ENCODE measurements at places on chromosomes 4 and X.

- no peak for DNase-seq
Measured at GRCh38 chrX:39630344-39630743, 467.4 kb downstream of the BCOR start.

DNA sequence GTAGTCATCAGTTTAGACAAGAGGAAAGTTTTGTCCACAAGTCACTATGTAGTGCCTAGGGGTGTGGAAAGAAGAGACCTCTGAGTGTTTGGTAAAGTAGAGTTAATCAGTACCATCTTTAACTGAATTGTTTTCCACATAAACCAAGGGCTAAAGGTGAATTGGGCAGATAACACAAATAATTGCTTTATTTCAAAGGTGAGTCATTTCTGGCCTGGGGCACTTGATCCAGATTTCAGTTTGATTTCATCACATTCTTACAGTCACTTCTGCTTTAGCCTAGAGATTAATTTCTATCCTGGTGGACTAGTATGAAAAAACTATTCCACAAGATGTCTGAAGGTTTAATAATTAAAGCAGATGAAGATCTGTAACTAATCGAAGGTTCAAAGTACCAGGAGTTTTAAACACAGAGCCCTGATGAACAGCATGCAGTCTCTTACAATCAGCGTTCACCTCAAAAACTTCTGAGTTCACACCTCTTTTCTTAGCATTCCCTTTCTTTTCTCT is 74.5 kb upstream of the BOD1L1 start:
- DNase-seq: no peak

DNA sequence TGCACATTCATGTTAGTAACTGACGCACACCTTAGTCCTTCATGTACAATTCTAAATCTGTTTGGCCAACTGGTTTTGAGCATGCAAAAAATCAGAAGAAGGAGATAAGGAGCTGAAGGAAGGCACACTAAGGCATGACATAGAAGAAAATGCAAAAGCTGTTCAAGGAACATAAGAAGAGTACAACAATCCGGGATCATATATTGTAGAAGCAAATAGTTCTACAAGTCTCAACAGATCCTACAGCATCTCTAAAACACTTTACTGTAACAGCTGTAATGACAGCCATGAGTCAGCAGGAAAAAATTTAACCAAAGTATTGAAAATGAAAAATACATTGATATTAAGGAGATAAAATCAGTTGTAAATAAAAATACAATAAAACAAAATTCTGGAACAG is 57.7 kb downstream of the KLHL13 start:
- no peak for DNase-seq

DNA sequence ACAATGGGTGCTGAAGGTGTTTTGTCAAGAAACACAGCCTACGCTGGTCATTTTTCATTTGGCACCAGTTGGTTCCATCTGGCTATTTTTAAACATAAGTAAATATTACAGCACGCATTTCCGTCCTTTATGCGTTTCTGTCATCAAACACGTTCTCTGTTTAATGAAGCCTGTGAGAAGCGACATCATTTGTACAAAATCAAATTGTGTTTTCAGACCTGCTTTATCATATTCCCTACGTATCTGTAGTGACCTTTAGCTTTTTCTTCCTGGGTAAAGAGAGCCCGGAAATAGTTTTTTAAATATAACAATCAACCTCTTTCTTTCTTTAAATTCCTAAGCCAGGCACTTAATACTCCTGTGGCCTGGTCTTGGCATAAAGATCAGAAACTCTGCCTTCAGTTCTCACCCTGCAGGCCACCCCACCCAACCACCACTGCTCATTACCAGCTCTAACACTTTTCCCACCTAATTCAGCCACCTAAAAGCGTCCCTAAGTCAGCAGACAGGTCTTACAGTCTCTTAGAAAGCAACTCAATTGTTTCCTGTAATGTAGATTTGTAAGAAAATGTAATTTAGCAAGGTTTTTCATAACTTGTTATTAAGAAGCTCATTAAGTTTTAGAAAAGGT is 30.4 kb downstream of the ACSL1 start:
- no peak for DNase-seq

- DNase-seq: no peak
Measured at GRCh38 chrX:102934624-102935023, 2.4 kb upstream of the RAB40AL start.

GRCh38 chrX:77431227-77431626 is 16.0 kb upstream of the FGF16 start:
- DNase-seq: peak; percentile 25

GRCh38 chr4:61217222-61217621 is 17.1 kb downstream of the ADGRL3 start:
- DNase-seq: no peak

GRCh38 chr4:168994958-168995357 is 15.1 kb downstream of the CBR4 start:
- no peak for DNase-seq

DNA sequence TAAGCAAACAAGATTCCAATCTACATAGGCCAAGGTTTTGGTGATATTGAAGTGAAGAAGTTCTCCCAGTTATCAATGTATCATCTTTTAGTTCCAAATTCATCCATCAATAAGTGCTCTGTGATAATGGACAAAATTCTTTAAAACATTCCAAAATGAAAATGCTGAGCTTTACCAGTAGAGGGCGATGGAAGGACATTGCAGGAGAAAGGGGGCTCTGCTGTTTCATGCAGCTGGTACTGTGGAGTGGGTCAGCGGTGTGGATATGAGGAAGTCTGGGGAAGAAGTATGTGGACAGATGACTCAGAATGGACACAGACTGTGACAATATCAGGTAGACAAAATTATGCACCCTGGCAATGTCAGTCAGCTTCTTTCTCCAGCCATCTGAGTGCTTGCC is 46.6 kb upstream of the HS6ST2 start:
- DNase-seq: peak; percentile 10

- DNase-seq: no peak
Measured at GRCh38 chr4:150978738-150979575, 36.1 kb downstream of the LRBA start.

- no peak for DNase-seq
Measured at GRCh38 chrX:19746919-19747651, 140.3 kb downstream of the SH3KBP1 start.

GRCh38 chr4:139596034-139596683 is 40.1 kb upstream of the SETD7 start:
- no peak for DNase-seq

- DNase-seq: no peak
Measured at GRCh38 chr4:44845309-44845708, 119.0 kb upstream of the GNPDA2 start.

- DNase-seq: no peak
Measured at GRCh38 chr4:135515295-135515694, 1313.7 kb upstream of the PABPC4L start.

DNA sequence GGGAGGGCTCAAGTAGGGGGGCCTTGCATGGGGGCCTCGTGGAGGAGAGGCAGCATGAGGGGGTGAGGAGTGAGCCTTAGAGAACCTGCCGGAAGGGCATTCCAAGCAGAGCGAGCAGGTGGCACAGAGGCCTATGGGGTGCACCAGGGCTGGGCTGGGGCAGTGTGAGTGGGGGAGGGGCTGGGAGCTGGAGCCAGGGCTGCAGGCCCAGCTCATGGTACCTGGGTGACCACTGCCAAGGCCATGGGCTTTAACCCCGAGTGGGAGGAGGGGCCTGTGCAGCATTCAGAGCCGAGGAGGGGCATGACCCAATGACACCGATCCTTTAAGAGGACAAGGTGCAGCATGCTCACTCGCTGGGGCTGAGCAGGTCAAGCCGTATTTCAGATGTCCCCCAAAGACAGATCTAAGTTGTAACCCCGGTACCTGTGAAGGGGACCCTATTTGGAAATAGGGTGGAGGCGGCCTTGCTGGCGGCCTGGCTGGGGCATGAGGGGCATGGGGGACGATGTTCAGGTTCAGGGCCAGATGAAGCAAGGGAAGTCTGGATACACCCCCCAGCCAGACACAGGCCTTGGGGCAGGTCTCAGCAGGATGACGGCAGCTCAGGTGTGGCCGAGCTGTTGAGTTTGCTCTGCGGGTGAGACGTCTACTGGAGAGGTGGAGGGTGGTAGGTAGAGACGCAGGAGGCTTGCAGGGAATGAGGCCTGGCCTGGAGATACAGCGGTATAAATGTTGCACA is 137.0 kb downstream of the CPZ start:
- DNase-seq: no peak

- DNase-seq: no peak
Measured at GRCh38 chr4:75985116-75985515, 5.6 kb downstream of the SDAD1 start.

- no peak for DNase-seq
Measured at GRCh38 chr4:836750-837301, 10.9 kb upstream of the CPLX1 start.

DNA sequence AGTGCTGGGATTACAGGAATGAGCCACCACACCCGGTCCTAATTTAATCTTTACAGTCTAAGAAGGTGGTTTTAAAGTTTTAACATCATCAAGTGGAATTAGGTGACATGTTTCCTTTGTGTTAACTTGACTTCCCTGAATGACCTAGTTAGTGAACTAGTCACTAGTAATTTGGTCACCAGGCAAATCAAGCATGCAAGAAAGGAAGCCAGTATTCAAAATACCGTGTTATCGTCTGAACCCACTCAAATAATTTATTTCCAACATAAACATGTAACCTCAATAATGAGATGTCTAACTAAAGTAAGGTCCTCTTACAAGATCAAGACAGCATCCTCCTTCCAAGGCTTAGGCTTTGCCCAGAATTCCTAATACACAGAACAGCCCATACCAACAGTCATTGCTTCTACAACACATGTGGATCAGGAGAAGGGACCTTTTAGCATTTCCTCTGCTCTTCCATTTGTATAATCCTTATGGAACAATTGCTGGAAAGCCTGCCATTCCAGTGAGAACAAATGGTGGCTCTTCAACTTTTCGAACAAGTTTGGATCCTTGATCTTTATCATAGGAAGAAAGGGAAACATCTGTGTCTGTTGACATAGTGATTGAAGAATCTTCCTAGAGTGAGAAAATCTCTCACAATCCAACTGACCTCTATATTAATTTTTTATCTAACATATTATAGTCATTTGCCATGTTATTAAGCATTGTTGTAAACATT is 97.2 kb downstream of the ANXA3 start:
- DNase-seq: no peak

GRCh38 chrX:11967986-11968869 is 170.0 kb upstream of the FRMPD4 start:
- DNase-seq: no peak

DNA sequence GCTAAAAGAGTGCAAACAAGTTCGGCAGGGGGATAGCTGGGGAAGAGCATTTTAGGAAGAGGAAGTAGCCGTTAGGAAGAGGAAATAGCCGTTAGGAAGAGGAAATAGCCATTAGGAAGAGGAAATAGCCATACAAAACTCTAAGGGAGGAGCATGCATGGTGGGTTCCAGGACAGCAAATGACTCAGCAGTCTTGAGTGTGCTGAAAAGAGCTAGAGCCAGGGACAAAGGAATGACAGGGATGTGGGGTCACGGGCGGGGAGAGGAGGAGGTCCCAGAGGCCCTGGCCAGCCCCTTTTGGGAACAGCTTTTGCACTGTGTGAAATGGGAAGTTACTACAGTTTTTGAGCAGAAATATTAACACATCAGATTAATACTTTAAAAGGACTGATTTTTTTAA is 882.6 kb downstream of the TRIML1 start:
- no peak for DNase-seq

DNA sequence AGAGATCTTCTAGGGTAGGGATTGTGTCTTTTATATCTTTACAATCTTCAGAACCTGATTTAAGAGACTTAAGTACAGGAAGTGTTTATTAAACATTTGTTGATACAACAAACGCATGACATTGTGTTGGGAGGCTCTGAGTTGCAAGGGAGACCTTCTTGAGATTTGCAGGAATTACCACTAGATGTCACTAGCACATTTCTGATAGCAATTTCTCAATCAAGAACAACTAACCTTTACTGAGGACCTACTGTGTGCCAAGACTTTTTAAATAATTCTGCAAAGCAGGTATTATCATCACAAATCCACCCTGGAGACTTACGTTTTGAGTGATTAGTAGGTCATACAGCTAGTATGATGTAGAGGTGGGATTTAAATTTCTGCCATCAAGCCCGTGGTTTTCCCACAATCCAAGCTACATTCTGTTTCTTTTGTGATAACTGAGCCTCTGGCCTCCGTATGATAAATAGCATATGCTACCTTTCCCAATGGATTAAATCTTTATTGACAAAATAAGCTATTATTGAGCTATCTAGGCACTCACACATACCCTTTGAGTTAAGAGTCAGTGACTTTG is 986.0 kb downstream of the CCSER1 start:
- peak; percentile 6 for DNase-seq

- DNase-seq: no peak
Measured at GRCh38 chrX:130994671-130995070, 63.5 kb upstream of the ARHGAP36 start.

- peak; percentile 40 for DNase-seq
Measured at GRCh38 chrX:109475174-109475891, 6.6 kb downstream of the GUCY2F start.

- no peak for DNase-seq
Measured at GRCh38 chr4:70678383-70678999, 9.8 kb upstream of the UTP3 start.

DNA sequence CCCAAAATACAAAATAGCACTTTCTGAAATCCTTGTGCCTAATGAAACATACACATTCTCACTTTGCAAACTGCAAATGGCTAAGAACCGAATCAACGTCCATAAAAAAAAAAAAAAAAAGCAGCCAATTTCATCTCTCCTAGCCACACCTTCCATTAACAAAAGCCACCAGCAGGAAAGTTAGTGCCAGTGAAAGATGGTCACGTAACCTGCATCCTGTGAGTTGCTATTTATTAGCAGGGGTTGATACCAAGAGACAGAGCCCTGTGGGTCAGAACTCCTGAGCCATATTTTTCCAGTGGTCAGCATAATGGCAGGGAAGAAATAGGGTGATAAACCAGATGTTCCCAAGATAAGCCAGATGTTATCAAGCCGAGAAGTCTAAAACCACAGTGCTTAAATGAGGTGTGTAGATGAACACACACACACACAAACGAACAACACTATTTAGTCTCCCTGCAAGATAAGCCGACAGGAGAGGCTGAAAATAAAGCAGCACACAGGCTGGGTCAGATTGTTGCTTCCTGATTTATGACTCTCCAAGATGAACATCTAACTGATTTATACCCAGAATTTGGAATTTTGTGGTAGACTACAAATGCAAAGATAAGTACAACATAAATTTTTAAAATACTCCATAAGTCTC is 11.5 kb downstream of the PPARGC1A start:
- no peak for DNase-seq

DNA sequence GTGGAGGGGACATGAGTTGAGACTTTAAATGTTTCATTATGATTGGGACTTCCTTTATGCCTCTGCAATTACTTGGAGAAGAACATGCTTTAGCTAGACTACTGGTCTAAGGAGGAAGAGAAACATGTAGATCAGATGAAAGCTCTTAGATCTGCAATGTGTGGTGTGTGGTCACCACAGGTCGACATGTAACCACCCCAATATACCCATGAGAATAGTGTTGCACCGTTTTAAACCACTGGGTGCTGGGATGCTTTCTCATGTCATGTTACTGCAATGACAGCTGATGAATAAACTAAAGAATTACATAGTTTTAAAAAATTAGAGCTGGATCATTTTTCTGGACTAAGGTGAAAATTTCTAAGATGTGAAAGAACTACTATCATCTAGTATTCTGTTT is 1039.7 kb downstream of the RAPGEF2 start:
- DNase-seq: no peak

Measured in muscle of arm (tissue), 14 donors.